ENCODE measurements at places on chromosomes 13 and 19.

GRCh38 chr13:28538932-28539331 is 44.0 kb upstream of the FLT1 start:
- no peak for DNase-seq

- DNase-seq: no peak
Observed at GRCh38 chr19:45063851-45064801, 12.2 kb downstream of the ZNF296 start.

GRCh38 chr13:20313896-20314295 is 81.8 kb upstream of the GJB6 start:
- no peak for DNase-seq

- no peak for DNase-seq
Observed at GRCh38 chr19:6465006-6465405, 935 bp downstream of the CRB3 start.

DNA sequence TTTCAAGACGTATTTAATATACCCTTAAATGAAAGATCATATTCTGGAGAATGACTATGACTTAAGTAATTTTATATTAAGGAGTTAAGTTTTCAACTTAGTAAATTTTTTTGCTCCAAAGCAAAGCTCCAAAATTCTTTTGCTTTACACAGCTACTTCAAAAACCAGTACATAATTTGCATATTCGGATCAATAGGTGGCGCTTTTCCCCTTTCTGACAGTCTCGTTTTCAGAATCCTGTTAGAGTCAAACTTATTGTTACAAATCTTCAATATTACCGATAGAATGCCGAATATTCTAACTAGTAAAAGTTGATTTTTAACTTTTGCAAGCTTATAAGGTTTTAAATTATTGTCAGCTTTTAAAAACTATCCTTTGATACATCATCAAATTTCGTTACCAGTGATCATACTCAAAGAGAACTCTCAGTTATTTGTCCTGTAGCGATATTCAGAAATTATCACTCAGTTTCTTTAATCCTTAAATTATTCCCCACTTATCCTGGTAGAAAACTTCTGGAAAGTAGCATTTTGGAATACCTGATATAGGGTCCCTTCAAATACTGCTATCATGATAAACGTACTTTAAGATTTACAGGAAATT is 852.7 kb upstream of the KLHL1 start:
- DNase-seq: peak; percentile 20

GRCh38 chr13:110556224-110556606 is 5.3 kb downstream of the RAB20 start:
- no peak for DNase-seq

DNA sequence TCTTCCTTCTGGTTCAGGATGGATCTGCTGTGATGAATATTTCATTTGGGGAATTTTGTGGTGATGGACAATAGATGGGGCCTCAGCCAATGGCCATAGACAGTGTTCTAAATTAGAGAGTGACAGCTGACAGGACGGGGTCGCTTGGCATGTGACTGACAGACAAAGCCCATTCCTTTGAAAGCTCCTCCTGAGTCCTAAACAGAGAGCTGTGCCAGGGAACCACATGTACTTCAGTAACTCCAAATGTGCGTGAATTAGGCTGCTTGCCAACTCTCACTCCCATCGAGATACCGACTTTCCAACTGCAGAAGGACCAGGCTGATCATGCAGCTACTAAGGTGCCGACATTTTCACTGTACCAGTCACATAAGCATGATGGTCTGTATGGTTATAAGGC is 187.7 kb downstream of the SHISA2 start:
- DNase-seq: no peak

Measured in brain microvascular endothelial cell (primary cell).